ENCODE measurements at places on chromosomes 5 and 9.

DNA sequence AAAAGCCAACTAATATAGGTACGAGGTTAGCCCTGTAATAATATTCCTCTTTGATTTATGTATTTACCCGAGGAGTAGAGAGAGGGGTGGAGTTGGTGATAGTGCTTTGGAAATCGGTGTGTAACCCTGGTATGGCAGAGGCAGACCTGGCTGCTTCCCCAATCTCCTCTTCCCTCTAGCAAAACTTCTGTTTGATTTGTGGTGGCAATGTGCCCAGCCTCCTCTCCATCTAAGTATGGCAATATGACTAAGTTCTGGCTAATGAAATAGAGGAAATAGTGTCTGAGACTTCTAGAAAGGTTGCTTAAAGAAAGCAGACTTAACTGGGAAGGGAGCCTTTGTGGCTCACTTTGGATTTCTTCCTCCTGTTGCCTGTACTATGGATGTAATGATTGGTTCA, 491.1 kb downstream of the ENC1 start:
- no peak for DNase-seq

GRCh38 chr9:130659699-130660248, 4.6 kb upstream of the PRDM12 start:
- no peak for DNase-seq

GRCh38 chr9:129841071-129841470, 5.8 kb downstream of the USP20 start:
- DNase-seq, result no peak

DNA sequence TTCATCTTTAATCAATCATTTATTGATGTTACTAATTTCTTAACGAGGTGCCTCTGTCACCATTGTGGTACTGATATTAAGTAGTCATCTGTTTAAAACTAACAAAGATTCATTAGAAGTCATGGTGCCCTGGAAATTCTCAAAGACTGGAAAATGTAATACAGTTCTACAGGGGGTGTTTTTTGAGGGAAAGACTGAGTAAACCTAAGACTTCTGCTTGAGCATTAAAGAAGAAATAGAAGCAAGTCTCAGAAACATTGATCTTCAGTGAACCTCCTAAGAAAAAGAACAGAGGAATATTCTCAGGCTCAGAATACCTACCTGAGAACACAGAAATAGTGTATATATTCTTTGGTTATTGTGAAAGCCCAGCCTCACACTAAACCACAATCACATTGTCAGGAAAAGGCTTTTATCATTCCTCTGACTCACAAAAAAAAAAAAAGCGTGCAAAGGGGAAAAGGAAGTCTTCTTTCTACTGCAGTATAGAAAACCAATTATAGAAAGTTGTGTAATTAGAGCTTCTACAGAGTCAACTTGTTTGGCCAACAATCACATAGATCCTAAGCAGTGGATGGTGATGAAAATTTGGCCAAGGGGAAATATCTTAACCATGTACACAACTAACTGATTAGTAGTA, 60.8 kb downstream of the HINT1 start:
- DNase-seq, result no peak

- no peak for DNase-seq
These were observed 136.4 kb downstream of the ICE1 start for GRCh38 chr5:5558638-5559527.

DNA sequence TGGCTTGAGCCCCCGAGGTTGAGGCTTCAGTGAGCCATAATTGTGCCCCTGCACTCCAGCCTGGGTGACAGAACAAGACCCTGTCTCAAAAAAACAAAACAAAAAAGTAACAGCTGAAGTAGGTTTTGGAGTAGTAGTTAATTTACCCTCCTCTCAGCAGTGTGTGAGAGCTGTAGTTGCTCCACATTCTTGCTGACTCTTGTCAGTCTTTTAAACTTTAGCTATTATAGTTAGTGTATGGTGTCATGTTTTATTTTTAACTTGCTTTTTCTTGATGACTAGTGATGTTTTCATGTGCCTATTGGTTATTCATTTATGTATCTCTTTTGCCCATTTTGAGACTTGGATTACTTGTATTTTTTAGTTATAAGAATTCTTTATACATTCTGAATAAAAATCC, 52.9 kb upstream of the DHFR start:
- DNase-seq, result no peak

- no peak for DNase-seq
These were observed 21.0 kb upstream of the ARSB start for GRCh38 chr5:79005936-79006631.

DNA sequence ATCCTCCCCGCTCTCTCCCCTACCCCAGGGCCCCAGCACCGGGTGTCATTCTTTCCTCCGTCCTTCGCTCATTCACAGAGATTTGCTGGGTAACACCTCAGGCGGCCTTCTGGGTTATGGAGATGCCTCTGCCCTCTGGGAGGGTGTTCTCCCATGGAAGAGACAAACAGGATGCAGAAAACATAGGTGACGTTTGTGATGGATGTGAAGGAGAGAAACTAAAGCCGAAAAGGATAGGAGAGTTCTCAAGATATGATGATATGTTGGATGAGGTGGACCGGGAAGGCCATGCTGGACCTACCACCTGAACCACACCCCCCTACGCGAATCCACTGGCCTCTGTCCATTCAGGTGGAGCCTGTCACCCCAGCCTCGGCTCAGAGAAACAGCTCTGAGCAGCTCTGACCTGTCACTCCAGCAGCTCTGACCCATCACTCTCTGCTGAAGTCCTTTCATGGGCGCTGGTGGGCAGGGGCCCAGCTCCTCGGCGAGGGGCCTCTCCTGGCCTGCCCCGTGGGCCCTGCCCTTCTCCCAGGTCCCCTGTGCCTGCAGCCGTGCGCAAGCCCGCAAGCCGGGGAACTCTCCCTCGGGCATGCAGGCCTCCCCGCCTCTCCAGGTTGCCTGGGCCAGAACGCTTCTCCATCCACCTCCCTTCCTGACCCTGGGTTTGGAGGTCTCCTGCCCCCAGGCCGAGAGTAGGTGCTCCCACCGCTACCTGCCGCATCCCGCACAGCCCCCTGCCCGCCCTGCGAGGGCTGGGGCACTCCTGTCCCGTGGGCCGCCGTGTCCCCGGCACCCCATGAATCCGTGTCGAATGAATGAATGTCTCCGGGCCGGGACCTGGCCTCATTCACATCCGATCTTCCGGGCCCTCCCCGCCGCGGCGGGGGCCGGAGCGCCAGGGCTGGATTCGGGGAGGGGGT, 717 bp upstream of the NCS1 start:
- DNase-seq, result no peak

DNA sequence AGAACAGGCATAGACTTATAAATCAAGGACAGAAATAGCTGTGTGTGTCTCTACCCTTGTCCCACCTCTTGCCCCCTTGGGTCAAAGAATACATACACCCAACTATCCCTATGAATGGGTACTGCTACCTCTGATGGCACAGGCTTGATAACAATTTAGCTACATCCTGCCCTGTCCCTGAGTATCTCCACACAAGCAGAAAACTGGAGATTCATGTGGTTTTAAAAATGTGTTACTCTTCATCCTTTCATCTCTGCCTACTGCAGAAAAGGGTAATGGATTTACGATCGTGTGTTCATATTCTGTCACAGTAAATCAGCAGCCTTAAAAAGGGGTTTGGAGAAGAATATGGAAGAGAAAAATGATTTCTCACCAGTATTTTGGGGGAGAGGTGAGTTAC, 49.2 kb upstream of the NREP start:
- DNase-seq, result no peak

DNA sequence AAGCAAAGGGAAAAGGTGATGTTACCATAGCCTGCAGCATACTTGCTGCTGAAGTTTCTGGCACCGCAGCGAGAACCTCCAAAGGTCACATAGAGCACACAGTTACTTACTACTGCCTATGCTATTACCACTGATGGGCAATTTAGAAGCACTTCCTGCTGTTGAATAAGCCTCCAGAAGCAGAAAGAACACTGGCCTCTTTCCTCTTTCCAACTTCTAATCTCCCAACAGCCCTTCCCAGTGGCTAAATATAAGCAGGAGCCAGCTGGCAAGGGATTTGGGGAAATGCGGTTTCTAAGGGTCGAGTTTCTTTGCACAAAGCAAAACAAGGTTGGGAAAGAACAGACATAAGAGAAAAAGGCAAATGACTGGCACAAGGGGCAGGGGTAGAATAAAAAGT, 669.2 kb upstream of the ACO1 start:
- DNase-seq, result no peak

GRCh38 chr9:38437193-38437823, 13.1 kb upstream of the IGFBPL1 start:
- no peak for DNase-seq

DNA sequence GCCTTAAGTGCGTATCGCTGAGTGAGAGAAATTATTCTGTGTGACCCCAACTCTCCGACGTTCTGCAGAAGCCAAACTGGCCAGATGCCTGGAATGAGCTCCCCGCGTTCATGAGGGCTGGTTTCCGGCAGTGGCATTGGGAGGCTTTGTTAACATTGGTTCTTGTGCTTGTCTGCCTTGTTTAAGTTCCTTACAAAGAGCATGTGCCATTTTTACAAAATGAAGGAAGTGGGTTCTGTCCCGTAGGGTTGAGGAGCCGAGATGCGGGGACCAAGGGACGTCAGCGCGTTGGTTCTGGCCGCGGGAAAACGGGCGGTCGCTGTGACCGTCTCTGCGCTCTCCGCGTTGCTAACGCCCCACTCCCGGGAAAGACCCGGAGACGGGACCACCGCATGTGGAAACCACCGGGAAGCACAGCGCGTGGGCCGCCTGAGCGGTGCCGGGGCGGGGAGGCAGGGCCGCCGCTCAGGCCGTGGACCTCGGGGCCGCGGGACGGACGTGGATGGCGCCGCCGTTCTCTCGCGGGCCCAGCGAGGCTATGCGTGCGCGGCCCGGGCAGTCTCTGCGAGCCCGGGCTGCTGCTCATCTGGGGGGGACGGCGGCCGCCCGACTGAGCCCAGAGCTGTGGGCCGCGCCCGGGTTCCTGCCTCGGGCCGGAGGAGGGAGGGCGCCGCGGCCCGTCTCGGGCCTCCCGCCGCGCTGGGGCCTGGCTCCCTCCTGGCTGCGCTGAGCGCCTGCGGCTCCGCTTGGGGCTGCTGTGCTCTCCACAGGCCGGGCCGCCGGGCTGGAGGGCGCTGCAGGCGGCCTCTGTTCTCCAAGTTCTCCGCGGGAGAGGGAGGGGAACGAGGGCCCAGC, 13.4 kb downstream of the RABL6 start:
- DNase-seq, result no peak

Measured in central memory CD4-positive, alpha-beta T cell (primary cell).